AG09309 (cell line): ENCODE measurements at places on chromosomes 2 and 18.

GRCh38 chr2:164569378-164569777 is 51.9 kb downstream of the GRB14 start:
- no peak for DNase-seq

DNA sequence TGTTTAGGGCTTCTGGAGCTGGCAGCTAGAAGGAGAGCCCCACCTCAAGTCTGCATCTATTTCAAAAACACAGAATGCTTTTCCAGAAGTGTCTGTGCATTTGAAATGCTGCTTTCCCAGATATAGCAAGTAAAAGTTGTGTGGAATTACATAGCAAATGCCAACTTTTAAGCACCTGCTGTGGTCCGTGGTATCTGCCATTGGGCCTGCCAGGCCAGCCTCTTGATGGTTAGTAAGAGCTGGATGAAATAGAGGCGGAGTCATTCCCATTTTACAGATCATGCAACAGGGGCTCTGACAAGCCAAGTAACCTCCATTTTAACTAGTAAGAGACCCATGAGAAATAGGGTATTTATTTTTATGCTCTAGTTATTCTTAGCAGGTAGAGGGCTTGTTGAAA is 61.6 kb downstream of the MGAT5 start:
- DNase-seq = no peak

DNA sequence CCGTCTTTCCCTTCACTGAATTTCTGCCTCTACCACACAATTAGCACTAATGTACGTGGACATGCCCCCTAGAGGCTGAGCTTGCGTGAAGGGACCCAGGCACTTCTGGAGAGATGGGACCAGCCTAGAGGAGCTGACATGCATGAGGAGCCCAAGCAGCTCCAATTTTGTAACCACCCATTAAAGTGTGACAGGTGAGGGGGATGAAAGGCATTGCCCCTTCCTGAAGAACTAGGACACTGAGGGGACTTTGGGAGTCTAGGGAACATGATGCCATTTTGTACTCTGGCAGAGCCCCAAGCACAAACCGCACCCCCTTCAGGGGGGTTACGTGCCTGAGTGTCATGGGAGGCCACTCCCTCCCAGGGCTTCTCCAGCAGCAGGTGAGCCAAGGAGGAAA is 63.6 kb downstream of the HNRNPLL start:
- DNase-seq = no peak

- DNase-seq = no peak
Observed at GRCh38 chr2:196711625-196712024, 72.1 kb downstream of the CCDC150 start.

DNA sequence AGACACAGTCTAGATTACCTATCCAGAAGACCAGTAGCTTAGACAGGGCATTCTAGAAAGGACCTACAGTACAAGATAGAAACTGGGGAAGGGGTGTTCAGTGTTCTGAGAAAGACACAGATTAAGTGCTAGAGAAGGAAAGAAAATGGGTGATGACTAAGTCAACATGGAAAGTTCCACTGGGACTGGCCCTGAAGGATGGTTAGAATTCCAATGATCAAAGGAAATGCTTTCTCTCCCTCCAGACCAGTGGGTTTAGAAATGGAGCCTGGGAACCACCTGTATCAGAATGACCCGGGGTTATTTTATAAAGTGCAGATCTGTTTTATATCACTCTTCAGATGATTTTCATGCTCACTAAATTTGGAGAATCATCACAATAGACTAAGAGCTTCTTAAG is 5.8 kb upstream of the COLEC12 start:
- no peak for DNase-seq

DNA sequence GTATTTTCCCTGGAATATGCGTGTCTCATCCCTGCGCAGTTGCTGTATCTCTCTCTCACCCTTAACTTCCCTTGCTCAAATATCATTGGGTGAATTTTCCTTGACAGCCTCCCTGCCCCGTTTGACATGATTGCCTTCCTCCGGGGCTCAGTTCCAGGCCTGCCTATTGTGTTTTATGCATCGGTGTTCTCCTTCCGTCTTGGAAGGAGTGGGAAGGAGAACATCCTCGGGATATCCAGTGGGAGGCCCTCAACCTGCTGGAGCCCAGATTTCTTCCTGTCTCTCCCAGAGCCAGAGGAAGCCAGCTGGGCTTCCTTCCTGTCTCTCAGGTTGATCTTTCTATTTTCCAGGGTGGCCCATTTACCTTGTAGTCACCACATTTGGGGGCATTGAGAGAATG is 434.7 kb upstream of the HS6ST1 start:
- no peak for DNase-seq

GRCh38 chr2:227411320-227411989 is 23.7 kb upstream of the SCYGR1 start:
- no peak for DNase-seq

DNA sequence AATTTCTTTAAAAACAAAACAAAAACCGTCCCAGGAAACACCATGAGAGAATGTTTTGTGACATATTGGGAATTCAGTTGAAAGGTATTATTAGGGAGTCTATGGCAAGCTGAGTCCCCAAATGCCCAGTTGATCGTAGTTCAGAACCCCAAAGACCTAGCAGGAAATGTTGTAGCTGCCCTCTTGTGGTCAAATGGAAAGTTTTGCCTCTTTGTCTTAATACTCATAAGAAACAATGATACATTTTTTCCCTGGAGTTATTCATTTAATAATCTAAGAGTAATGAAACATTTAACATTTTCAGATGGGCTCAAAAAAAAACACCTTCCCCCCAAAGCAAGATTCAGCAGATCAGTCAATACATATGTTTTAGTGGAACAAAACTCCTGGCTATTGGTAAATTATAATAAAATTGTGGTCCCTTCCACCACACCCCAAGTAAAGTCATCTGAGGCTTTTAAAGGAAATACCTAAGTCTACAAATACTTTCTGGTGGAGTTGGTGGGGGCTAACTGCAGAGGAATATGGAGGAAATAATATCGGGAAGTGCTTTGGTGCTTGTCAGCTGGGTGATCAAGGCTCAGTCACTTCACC is 37.8 kb upstream of the EFEMP1 start:
- DNase-seq = peak; percentile 33

DNA sequence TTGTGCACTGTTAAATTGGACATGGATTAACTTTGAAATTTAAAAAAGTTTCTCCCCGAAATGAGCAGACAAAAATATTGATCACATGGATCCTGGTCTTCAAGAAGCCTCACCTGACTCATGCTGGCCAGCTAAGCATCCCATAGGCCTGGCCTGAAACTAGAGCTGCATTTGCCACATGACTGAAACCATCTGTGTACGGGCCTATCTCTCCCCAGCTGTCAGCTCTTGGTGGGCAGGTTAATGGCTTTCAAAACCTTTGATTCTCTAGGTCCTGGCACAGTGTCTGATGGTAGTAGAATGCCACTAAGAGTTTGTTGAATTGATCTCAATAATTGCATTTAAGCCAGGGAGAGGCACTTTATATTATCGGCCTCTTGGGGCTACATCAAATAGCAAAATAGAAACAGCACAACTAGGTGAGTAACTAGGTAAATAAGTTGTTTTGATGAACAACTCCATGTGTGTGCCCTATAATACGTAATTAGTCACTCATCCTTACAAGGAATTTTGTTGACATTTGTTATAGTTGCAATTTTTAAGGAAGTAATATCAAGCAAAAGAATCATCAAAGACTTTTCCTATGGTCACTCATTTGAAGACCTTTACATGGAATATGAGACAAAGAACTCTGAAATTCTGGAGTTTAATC is 251.1 kb downstream of the SP3 start:
- no peak for DNase-seq

DNA sequence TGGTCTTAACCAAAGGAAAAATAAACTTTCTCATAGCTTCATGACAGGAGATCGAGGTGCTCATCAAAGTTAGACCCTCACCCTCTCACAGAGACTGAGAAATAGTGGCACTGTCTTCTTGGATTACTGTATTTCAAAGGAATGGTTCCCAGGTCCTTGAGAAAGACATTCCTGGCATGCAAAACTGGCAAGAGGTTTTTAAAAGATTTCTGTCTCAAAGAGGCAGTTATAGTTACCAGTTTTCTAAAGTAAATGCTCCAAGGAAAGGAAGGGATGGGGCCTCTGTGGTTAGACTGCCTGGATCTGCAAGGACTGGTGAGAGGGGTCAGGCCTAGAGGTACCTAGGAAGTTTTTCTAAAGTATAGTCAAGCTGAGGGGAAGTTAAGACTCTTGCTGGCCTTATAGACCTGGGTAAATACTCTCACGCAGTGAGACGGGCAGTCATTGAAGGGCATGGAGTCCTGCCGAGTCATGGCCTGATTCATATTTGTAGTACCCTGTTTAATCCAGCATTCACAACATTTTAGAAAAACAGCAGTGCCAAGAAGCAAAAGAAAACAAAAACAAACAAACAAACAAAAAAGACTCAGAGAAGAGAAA is 226.1 kb downstream of the DOK6 start:
- no peak for DNase-seq

DNA sequence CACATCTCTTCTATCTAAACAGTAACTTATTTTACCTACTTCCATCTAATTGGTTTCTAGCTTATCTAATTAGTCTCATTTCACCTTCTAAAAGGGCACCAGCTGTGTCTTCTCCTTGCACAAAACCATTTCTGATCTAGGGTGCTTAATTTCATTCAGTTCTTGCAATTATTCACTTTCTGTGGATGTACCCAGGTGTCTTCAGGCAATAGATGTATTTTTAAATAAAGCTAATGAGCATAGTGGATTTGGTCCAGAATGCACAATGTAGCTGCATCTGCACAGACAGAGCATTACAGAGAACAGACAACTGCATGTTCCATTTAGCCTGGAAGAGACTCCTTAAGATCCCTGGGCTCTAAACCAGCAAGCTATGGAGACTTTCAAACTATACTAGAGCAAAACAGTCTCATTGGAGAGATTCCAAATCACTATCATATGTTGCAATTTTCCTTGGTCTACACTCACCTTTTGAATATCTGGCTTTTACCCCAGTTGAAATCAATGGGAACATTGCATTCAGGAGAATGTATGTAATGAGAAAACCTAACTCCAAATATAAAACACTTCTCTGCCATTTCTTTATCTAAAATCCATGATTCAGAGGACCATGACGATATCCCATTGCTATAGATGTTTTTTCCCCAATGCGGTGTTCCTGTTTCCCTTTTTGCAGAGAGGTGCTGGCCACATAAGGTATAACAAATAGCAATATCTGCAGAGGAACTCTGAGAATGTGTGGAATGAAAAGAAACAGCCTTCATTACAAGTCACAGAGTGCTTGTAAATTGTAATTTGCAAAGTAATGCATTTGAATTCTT is 3.5 kb upstream of the RFX8 start:
- no peak for DNase-seq

- no peak for DNase-seq
Observed at GRCh38 chr2:36356990-36357846, 1.6 kb downstream of the CRIM1 start.

DNA sequence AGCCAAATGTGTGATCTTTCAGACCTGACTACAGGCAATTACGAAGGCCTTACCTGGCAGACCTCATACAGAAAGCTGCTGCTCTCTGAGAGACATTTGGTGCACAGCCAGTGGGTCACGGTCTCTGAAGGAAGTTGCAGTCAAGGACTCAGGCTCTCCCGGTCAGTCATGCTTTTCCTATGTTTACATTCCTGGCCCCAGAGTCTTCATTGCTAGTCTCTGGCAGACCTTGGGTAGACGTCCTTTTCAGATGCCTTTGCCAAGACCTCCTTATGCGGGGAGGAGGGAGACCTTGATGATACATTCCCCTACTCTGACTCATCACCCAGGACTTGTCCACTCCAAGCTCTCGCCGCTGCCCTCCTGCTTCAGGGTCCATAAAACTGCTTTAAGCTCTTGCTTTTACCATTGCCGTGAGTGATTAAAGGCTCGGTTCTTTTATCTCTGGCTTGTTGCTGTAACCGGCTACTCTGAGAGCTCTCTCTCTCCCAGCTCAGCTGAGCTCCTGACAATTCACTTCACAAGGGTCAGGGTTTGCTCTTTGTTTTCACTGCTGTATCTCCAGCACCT is 62.0 kb upstream of the SLC35F5 start:
- peak; percentile 99 for DNase-seq

DNA sequence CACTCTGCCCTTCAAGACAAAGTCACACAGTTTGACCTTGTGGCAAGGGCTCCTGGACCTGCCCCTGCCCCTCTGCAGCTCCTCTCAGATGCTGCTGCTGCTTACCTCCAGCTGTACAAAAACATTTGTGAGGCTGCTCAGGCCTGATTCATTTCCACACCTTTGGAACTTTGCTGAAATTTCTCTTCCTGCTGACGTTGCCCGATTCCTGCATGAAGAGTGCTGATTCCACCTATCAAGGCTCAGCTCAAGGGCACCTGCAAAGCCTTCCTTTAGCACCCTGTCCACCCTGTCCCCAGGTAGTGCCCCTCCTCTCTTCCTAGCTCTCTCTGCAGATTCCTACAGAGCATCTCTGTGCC is 738.3 kb upstream of the HS6ST1 start:
- no peak for DNase-seq

DNA sequence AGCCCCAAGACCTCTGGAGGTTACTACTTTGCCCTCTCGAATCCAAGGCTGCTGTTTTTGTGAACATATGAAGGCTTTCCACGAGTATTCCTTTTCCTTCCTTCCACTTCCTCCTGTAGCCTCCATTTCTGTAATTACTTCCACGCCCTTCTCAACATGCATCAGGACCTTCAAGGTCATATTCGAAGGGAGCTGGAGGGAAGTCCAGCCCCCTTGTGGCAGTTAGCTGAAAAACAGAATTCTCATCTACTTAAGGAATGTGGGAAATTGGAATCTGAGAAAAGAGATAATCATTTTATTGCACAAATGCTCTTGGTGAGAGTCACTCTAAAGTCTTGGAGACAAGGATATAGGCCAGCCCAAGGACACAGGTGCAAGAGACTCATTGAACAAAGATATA is 1000.2 kb downstream of the TDRD15 start:
- no peak for DNase-seq

DNA sequence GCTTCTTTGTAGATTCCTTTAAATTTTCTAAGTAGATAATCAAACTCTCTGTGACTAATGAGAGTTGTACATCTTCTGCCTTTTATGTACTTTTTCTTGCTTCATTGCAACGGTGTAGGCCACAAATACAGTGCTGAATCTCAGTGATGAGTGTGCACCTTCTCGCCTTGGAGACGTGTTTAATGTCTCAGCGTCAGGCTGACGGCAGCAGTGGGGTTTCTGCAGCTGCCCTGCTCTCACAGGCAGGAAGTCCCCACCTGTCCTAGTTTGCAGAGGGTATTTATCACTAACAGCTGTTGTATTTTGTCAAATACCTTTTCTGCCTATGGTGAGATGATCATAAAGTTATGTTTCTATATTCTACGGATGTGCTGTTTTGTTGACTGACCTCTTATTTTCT is 13.3 kb downstream of the AGXT start:
- DNase-seq = no peak

- no peak for DNase-seq
Observed at GRCh38 chr2:202335791-202336467, 40.2 kb upstream of the BMPR2 start.

DNA sequence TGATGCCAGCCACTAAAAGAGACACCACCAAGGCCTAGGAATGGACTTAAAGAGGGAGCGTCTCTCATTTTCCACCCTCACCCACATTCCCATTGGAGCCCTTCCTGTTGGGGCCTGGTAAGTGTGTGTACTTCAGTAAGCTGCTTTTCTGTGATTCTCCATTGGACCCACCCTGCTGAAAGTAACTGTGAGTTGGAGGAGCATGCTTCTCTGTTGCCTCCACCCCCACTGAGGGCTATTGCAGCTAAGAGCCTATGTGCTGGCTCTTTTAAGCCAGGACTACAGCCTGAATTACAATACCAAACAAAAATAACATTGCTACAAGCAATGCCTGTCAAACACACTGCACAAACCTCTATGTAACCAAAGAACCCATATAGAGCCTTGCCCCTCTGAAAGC is 81.1 kb downstream of the TRABD2A start:
- no peak for DNase-seq
